ENCODE measurements at places on chromosomes 5 and 9.

- no peak for DNase-seq
These were observed 191.1 kb downstream of the AP3B1 start for GRCh38 chr5:78103232-78103918.

DNA sequence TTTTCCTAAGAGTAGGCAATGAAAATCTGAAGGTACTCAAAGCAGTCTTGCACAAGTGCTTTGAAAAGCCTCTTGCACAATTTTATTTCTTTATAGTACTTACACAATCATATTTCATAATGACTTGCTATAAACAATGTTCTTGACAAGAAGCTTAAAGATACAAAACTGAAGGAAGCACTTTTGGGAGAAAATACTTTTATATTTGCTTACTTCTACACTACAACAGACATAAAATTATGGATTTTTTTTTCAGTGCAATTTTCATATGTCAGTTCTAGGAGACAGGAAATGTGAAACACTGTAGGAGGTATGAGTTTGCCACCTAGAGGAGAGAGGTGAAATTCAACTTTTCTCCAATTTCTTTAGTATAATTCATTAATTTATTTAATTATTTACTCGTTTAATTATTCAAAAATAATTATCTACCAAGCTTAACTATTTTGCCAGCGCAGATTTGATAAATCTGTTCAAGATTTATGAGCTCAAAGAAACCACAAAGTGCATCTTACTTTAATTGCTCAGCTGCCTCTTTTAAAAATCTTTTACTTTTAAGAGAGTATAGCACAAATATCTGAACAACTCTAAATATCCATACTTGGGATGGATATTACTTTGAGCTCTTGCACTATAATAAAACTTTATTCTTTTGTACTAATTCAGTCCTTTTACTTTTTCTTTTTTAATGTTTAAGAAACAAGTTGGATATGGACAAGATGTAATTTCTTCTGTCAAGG lies 29.0 kb upstream of the CDKN2B start:
- DNase-seq = peak; percentile 17

- no peak for DNase-seq
These were observed 33.0 kb downstream of the LMNB1 start for GRCh38 chr5:126809916-126810315.

- DNase-seq = no peak
These were observed 41.5 kb downstream of the TTLL11 start for GRCh38 chr9:122051351-122052321.

GRCh38 chr9:124537926-124538325 lies 30.7 kb upstream of the NR5A1 start:
- DNase-seq = no peak

- DNase-seq = no peak
These were observed 42.1 kb downstream of the SARDH start for GRCh38 chr9:133696071-133696472.

- DNase-seq = no peak
These were observed 512.7 kb upstream of the BRINP1 start for GRCh38 chr9:119881898-119882297.

DNA sequence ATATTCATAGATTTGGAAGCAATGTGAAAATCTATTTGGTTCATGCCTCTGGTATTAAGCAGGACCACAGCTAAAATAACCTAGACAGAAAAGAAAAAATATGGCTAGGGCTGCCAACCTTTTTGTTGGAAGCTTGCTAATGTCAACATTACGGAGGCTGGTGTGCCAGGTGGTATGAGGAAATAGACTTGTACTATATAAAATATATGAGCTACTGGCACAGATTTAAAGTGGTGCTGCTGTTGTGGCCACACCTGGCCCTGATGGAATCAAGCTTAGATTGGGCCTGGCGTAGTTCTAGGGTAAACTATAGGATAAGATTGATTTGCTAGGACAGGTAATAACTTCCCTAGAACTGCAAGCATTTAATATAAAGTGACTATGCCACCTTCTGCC lies 10.6 kb upstream of the PARP8 start:
- no peak for DNase-seq

- DNase-seq = no peak
These were observed 59.5 kb downstream of the CYSTM1 start for GRCh38 chr5:140234377-140234989.

GRCh38 chr9:89360465-89360864 lies 42.2 kb downstream of the SECISBP2 start:
- no peak for DNase-seq

DNA sequence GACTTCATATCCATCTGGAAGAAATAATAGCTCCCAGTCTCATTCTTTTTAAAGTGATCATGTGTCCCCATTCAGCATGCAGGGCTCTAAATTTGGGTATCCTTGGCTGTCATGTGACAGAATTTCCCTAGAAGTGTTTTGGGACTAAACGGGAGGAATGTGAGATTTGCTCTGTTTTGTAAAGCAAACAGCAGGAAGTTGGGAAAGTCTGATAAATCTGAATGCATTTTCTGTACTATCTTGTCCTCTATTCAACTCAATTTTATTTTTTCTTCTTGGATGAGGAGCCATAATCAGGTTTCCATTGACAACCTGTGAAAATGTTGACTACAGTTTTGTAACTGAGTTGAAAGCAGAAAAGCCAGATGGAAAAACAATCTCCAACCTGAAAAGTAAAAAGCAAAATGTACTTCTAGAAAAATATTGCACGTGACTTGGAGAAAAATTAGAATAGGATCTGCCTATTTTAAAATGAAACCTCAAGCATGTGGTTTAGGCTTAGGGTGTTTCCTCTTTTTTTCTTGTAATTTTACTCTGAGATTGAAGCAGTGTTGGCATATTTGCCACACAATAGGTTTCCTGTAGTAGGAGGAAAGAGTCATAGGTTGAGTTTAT lies 76.2 kb upstream of the IL6ST start:
- no peak for DNase-seq

GRCh38 chr5:5364932-5365331 lies 57.5 kb upstream of the ICE1 start:
- DNase-seq = no peak

DNA sequence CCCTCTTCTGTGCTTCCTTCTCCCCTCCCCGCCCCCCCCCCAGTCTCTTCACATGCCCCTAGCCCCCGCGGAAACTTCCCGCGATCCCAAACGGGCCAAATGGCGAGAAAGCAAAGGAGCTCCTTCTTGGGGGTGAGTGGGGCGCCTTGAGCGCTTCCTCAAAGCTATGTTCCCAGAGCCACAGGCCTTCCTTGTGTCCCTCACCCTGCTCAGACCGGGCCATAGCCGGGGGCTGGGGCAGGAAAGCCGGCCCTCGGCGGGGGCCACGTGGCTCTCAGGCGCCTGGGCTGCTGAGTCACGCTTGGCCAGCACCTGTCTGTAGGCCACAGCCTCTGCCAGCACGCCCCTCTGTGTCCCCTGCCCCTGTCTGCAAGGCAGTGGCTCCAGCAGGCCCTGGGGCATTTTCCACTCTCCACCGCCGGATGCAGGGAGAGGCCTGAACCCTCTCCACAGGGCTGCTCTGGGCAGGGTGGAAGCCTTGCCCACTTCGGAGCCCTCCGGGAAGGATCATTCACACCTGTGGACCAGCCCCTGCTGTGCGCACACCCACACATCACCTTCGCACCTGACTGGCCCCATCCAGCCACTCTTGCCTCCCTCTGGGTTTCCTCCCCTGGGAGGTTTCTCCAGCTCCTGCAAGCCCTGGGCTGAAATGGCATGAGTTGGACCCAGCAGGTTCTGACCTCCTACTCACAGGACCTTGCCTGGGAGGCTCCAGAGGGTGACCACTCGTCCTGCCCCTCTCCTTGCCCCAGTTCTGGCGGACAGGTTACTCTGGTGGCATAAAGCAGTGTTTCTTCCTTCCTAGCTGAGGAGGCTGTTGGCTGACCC lies 1.2 kb upstream of the SQSTM1 start:
- DNase-seq = peak; percentile 71

Data from urothelium cell line (cell line).